ENCODE measurements at places on chromosomes 16 and 17.

- no peak for DNase-seq
These were observed 696.9 kb downstream of the WWOX start for GRCh38 chr16:78796221-78796866.

DNA sequence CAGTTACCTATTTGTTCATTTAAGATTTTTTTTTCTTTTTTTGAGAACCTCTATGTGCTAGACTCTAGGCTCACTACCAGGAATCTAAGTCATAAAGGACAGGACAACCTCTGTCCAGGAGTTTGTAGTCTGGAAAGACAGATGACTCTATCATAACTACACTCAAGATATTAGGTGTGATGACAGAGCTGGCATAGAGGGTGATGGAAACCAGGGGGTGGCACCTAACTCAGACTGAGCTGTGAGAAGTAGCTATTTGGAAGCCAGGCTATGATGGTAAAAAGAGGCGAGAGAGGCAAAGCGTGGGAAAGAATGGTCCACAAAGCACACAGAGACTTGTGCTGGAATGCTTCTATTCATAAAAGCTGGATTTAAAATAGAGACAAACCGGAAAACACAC lies 372.3 kb downstream of the SEC14L1 start:
- no peak for DNase-seq

DNA sequence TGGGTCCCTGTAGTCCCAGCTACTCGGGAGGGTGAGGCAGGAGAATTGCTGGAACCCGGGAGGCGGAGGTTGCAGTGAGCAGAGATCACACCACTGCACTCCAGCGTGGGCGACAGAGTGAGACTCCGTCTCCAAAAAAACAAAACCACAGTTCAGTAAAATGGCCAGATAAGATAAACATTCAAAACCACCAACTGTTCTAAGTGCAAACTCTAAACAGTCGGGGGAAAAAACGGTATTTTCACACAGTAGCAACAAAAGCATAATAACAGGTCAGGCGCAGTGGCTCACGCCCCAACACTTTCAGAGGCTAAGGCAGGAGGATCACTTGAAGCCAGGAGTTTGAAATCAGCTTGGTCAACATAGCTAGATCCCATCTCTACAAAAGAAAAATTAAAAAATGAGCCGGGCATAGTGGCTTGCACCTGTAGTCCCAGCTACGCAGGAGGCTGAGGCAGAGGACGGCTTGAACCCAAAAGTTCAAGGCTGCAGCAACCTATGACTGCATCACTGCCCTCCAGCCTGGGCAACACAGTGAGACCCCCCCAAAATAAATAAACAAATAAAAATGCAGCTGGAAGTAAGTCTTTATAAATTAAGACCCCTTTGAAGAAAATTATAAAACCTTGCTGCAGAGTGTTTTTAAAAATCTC lies 10.8 kb upstream of the HASPIN start:
- DNase-seq: no peak

DNA sequence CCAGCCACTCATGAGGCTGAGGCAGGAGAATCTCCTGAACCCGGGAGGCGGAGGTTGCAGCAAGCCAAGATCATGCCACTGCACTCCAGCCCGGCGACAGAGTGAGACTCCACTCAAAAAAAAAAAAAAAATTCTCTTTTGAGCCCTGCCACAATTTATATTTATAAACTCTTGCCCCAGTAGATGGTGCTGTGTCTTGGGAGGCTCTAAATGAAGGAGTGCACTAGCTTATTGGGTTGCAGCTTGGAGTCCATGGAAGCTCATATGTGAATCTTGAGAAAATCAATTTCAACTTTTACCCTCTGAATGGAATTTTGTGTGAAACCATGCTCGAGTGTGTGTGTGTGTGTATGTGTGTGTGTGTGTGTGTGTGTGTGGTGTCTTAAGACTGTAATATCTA lies 420.1 kb downstream of the HS3ST4 start:
- no peak for DNase-seq

DNA sequence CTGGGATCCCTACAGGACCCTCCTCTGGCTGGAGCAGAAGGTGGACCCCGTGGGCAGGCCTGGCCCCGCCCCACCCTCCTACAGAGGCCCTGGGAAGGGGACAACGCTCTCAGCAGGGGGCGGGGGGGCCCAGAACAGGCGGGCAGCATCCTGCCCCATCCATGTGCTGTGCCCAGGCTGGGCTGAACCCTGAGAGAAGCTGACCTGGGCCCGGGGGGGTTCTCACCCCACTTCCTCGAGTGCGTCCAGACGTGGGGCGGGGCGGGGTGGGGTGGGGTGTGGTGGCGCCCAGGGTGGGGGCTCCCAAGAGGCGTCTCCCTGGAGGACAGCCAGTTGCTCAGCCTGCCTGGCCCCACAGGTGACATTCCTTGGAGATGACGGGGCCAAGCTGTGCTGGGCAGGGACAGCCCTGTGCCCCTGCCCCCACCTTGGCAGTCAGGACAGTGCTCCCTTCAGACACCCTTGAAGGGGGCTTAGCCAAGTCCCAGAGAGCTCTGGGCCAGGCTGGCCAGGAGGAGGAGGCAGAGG lies 390 bp upstream of the UNC13D start:
- DNase-seq: no peak

- DNase-seq: no peak
These were observed 23.2 kb downstream of the MYH3 start for GRCh38 chr17:10633738-10634379.

DNA sequence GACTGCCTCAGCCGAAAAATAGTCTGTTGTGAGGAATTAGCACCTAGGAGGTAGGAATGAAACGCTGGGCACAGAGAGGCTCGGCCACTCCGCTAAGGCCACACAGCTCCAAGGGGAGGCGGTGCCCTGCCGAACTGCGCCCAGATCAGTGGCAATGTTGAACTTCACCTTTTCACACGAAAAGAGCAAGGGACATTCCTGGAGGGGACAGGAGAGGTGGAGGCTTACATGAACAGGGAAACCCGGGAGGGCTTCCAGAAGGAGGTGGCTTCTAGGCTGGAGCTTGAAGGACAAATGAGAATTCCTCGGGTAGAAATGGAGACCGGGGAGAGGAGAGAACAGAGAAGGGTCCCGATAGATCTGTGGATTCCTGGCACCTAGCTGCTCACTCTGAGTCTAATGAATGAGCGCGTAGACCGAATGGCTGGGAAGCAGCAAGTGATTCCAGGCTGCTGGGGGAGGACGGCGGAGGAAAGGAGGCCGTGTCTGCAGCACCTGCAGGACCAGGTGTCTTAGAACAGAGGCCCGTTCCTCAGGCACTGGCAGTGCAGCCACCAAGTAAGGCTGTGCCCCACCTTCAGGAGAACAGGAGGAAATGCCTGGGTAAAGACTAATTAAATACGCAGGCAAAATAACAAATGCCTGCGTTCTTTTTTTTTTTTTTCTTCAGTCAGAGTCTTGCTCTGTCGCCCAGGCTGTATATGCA lies 722 bp upstream of the SLC38A10 start:
- peak; percentile 26 for DNase-seq

- no peak for DNase-seq
These were observed 10.4 kb downstream of the RAI1 start for GRCh38 chr17:17691468-17692263.

GRCh38 chr16:11530171-11530940 lies 56.4 kb downstream of the LITAF start:
- peak; percentile 28 for DNase-seq

- no peak for DNase-seq
These were observed 11.7 kb downstream of the LDHD start for GRCh38 chr16:75104836-75105235.

DNA sequence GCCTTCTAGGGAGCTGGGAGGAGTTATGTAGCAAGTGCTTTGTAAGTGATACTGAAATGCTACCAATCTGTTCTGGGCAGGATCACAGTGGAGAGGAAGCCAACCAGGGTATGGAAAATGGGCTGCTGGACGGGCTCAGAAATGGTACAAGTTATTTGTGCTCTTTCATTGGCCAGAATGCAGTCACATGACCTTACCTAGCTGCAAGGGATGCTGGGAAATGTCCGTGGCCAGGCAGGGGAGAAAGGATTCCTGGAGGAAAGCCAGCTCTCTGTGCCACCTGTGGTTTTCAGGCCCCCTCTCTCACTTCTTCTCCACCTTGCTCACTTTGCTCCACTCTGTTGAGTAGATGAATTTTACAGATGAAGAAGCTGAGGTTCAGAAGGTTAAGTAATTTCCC lies 4.8 kb downstream of the EEF2K start:
- no peak for DNase-seq

DNA sequence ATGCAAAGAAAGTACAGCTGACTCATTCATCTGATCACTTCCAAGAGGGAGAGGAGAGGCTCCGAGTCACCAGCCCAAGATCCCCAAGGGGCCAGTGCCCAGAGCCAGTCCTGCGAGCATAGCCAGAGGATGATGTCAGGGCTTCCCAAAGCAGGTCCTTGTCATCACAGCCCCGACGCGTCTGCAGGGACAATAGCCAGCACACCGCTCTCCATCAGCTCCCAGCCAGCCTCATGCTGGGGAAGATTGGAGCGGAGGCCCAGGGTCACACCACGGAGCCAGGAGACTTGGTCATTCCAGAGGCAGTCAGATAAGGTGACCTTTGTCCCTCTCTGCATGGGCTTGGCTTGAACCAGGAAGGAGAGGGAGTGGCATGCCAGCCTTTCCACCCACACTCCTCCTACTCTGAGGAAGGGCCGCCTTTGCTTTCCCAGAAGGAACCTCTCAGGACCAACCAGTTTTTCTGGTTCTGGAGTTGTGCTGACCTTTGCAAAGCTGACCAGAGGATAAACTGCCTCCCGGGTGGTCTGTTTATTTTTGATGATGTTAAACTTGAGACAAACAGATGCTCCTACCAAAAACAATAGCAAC lies 58.3 kb upstream of the ARHGAP44 start:
- peak; percentile 10 for DNase-seq

DNA sequence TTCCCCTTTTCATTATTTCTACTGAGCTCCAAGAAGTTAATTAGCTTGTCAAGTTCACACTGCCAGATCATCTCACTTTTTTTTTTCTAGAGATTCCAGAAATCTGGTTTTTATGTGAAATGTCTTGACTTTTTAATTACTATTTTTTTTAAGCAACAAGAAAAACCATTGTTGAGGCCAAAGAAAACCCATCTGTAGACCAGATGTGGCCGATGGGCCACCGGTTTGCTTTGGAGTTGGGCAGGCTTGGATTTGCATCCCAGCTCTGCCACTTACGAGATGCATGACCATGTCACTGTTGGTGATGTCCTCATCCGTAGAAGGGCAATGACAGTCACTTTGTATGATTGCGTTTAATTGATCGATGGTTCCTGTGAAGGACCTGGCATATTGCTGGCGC lies 34.2 kb upstream of the MRTFB start:
- no peak for DNase-seq

DNA sequence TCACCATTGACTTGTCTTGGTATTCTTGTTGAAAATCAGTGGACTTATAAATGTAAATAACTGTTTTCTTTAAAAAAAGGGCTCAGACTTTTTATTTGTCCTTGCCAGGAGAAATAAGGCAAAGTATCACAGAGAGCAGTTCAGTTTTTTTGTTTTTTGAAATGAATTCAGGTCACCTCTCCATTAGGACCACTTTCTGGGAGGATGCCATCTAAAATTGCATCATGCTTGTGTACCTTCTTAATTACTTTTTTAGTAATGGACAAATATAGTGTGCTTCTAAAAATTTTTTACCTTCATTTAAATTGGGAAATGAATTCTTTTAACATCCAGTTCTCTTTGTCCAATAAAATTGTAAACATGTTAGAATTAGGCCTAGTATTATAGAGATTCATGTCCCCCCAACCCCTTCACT lies 210.0 kb downstream of the BCAS3 start:
- DNase-seq: no peak

- DNase-seq: no peak
These were observed 18.0 kb upstream of the NAGS start for GRCh38 chr17:43986225-43986981.

DNA sequence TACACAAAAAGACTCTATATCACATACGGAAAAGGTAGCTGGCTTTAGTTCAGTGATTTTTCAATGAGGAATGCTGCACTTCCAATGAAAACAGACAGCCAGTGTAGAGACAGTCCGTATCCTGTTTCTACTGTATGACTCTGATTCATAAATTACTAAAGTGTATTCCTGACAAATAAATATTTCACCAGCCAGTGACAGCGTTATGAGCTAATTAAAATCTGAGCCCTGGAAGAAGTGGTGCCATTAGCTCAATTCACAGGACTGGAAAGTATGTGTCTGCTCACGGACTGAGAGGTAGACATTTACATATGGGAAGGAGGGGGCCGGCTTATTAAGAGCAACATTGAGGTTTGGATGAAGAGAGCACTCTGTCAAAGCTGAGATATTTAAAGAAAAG lies 207.9 kb upstream of the RBFOX1 start:
- DNase-seq: no peak

- no peak for DNase-seq
These were observed at the start of gene SEBOX for GRCh38 chr17:28364665-28365363. Gene SEBOX, minus strand, starts transcription at chr17:28365199. Its CDS starts 48 bp downstream, at chr17:28365151.

DNA sequence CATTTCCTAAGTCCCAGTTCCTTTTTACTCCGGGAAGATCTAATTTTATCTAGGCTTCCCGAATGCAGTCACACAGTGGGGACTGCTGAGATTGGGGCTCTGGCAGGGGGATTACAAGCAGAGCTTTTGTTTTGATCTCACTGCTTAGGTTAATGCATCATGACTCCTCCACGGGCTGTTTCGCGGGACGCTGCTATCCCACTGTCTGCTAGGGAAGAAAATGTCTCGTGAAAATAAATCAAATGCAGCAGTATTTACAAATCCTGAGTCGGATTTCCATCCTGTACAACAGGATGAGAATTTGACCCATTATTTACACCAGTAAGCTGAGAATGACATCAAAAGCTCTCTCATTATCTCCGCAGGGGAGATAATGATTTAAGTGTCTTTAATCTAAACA lies 83.8 kb downstream of the CDH11 start:
- no peak for DNase-seq

GRCh38 chr16:81181013-81181720 lies 57.3 kb upstream of the BCO1 start:
- DNase-seq: peak; percentile 97

DNA sequence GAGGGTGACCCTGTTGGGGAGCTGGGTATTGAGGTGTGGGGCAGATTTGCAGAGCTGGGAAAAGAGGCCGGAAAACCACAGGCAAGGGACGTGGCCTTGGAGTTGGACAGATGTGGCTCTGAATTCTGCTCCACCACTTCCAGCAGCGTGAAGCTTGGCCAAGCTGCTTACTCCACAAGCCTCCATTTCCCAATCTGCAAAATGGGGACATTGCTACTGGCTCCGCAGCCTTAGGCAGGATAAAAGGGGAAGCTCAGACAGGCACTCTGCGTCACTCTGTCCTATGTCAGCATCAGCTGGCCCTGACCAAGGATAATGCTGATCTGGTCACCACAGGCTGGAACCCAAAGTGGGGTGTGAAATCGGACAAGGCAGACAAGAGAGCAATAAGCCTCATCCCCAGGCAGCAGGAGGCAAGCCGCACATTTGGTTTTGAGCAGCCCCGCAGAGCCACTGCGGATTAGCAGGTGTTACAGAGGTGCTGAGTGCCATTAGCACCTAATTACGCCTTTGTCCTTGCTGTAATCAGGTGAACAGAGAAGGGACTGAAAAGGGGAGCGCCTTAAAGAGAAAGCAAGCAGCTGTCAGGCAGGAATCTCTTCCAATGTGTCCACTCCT lies 54.8 kb downstream of the SDK2 start:
- DNase-seq: no peak
